ENCODE measurements at places on chromosomes 2 and 18. TPM values are rescaled to one million over a fixed set of nuclear protein-coding genes. Genes with fewer than 3 reads are reported as not detected.

DNA sequence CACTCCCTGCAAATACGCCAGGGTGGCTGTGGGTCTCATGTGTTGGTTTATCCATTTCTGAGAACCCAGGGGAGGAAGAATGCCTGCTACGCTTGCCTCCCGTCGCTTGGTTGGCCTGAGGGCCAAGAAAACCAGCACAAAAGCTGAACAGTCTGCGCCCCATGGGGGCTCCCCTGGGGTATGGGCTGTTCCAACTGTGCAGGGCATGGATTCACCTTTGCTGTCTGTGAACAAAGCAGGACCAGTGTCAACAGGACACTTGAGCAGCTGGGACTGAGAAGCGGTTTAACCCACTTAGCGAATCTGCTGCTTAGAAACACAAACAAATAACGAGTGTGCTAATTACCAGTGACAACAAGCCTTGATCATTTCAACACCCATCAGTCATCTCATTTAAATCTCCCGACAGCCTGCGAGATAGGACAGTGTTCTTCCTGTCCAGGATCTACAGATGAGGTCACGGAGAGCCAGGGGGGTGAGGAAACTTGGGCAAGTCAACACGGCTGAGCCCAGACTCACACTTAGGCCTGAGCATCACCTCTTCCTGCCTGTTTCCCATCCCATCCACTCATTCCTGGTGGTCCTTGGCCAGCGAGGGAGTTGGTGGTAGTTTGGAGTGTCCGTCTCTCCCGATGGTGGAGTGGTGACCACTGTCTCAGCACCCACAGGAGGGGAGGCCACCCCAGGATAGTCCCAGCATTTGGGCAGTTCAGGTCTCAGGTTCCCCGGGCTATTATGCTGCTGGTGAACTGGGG lies 111.6 kb upstream of the HAAO start:
- H3K36me3 ChIP-seq, result no peaks in the 10 kb centered on the region
- no peak overlapping the region for H3K4me3 ChIP-seq
- no peaks in the 10 kb centered on the region for H3K27me3 ChIP-seq
- no peak overlapping the region for H3K27ac ChIP-seq
- DNase-seq, result no peak

- peaks cover 27% of the 10 kb centered on the region for H3K4me1 ChIP-seq
- no peaks in the 10 kb centered on the region for H3K36me3 ChIP-seq
- no peak overlapping the region for H3K27ac ChIP-seq
These were observed 88.6 kb downstream of the SMAD7 start for GRCh38 chr18:48862132-48862531.

GRCh38 chr2:71944183-71944550 lies 203.5 kb downstream of the CYP26B1 start:
- H3K27me3 ChIP-seq, result no peaks in the 10 kb centered on the region
- peaks cover 14% of the 10 kb centered on the region for H3K4me1 ChIP-seq
- H3K36me3 ChIP-seq, result no peaks in the 10 kb centered on the region
- no peak overlapping the region for H3K4me3 ChIP-seq

GRCh38 chr2:75540994-75541393 lies 19.7 kb downstream of the EVA1A start:
- H3K27me3 ChIP-seq, result no peaks in the 10 kb centered on the region
- peaks cover 8% of the 10 kb centered on the region for H3K4me1 ChIP-seq
- no peak for DNase-seq
- no peak overlapping the region for H3K27ac ChIP-seq

GRCh38 chr2:26471766-26472706 lies 5.9 kb downstream of the OTOF start:
- H3K27me3 ChIP-seq, result no peaks in the 10 kb centered on the region
- no peaks in the 10 kb centered on the region for H3K36me3 ChIP-seq
- H3K4me1 ChIP-seq, result peaks cover 2% of the 10 kb centered on the region

Gene CHRND
- total RNA-seq, result not detected

Gene RNF144A
- total RNA-seq, result 29.0 TPM

Gene ANKRD62
- total RNA-seq, result 0.15 TPM

Gene RNU2-63P
- total RNA-seq, result not detected

Gene FBLN7
- total RNA-seq, result 18.4 TPM
